ENCODE measurements at places on chromosomes 4 and X.
A peak's percentile ranks its signal among the peaks of the same experiment; 100 is the strongest.

GRCh38 chr4:80362578-80363181, 27.1 kb downstream of the CFAP299 start:
- DNase-seq = peak; percentile 5

- no peak for DNase-seq
These were observed 57.2 kb upstream of the UGT2B7 start for GRCh38 chr4:69039071-69039470.

- DNase-seq = no peak
These were observed 7.2 kb upstream of the C1QTNF7 start for GRCh38 chr4:15420642-15421041.

GRCh38 chrX:13087322-13088155, 43.1 kb upstream of the FAM9C start:
- no peak for DNase-seq

DNA sequence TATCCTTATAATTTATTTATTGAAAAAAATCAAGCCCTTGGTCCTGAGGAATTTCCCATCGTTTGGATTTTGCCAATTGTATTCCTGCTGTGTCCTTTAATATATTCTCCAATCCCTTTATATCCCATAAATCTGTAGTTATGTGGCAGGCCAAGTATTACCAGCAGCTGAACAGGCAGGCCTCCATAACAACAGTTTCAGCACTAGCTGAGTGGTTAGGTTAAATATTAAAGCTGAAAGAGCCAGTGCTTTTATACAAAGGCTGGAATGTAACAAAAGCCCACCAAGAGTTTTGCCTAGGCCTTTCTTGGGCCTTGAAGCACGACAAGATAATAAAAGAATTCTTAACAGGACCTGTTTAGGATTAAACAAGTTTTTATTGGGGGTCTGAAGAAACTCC, 366.6 kb upstream of the GALNT7 start:
- no peak for DNase-seq

GRCh38 chr4:172489861-172490260, 676.7 kb downstream of the GALNTL6 start:
- no peak for DNase-seq

DNA sequence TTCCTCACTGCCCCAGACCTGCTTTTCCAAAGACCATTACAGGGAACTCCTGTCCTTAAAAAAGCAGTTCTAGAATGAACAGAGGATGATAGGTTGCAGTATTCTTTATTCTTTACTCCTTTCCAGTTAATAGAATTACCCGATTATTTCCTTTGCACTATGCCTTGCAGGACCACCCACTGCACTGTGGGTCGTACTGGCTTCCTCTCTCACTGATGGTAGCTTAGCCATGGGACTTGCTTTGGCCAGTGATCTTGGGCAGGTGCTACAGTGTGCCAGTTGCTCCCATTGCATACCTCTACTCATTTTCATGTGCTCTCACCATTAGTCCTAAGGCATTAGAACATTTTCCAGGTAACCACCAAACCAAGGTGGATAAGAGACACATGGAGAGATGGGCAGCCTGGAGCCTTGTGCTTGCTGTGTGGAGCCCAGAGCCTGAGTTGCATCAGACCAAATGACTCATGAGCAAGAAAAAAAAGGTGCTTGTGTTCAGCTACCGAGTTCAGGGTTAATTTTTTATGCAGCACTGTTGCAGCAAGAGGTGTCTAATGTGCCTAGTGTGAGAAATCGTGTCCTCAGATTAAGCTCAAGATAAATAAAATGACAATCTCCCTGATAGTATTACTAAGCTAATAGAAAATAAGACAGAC, 7.6 kb upstream of the UNC5C start:
- DNase-seq = no peak

GRCh38 chr4:4868040-4868757, 8.7 kb downstream of the MSX1 start:
- DNase-seq = no peak

GRCh38 chr4:114077610-114078009, 98.2 kb upstream of the ARSJ start:
- DNase-seq = no peak

GRCh38 chr4:92270908-92271307, 32.9 kb upstream of the GRID2 start:
- no peak for DNase-seq

DNA sequence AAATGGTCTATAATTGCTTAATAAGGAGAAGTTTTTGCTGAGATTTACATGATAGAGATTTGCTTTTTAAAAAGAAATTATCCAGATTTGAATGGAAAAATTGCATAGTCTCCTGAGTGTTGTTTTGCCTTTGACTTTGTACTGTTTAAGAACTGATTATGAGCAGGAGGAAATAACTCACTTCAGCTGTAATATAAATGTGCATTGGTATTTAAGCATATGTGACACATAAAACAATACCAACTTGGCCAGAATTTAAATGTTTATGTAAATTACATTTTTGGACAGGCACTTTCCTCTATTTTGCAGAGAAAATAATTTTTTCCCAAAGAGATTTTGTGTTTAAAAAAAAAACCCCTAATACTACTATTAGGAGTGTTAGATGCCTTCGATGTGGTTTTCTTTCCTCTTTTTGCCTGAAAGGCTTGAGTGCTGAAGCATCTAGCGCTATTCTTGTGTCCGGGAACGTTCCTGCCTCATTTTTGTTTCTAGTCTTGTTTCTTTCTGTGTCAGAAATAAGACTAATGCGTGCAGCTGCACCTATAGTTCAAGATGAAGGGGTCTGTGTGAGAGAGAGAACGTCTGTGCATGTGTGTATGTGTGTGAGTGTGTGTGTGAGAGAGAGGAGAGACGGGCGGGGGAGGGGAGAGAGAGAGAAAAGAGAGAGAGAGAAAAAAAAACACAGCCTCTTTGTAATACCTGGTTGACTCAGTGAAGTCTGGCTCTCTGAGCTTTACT, 60.8 kb downstream of the TBL1X start:
- no peak for DNase-seq

DNA sequence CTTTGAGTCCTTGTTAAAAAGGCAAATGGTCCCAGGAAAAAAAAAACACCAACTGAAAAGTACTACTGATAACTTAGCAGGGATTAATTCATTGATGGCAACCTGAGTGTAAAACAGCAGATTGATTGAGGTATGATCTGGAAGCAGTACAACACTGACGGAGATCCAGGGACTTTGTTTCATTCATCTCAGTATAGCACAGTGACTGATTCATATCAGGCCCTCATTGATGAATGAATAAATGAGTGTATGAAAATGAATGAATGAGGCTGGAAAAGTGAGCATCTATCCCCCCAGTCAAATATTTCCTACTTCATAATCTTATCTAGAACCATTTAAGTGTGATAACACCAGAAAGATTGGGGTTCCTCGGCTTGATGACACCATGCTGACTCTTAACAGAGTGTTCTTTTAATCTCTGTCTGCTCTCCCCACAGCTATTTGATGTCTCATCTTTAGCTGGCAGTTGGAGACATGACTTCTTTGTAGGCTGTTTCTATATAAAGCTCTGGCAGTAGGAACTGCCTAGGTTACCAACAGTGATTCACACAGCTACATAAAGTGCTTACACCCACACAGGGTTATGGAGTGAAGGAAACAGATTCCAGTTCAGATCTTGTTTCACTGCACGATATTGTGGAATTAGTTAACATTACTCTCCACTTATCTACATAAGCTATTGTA, 18.6 kb upstream of the RNF128 start:
- no peak for DNase-seq

DNA sequence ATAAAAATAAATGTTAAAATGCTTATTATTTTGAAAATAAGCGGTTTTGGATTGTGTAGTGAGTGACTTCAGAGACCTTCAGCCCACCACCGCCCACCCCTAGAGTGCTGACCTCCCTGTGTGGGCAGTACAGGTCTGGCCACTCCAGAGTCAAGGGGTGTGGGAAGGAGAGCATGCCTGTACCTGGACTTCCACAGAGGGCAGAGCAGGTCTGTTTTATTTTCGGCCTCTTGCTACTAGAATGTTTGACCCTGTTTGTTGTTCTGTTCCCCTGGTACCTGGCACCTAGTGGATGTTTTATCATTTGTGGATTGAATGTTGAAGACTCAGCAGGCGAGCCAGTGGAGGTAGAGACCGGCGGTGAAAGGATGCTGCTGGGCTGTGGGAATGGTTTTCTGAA, 14.3 kb downstream of the PIGG start:
- no peak for DNase-seq

GRCh38 chr4:123018396-123018775, 96.0 kb upstream of the NUDT6 start:
- DNase-seq = no peak

- DNase-seq = no peak
These were observed 126.8 kb downstream of the RTL3 start for GRCh38 chrX:78532363-78532762.

GRCh38 chrX:153820601-153821000, 9.7 kb downstream of the PDZD4 start:
- DNase-seq = no peak

GRCh38 chr4:182878633-182879495, 38.3 kb downstream of the DCTD start:
- no peak for DNase-seq

DNA sequence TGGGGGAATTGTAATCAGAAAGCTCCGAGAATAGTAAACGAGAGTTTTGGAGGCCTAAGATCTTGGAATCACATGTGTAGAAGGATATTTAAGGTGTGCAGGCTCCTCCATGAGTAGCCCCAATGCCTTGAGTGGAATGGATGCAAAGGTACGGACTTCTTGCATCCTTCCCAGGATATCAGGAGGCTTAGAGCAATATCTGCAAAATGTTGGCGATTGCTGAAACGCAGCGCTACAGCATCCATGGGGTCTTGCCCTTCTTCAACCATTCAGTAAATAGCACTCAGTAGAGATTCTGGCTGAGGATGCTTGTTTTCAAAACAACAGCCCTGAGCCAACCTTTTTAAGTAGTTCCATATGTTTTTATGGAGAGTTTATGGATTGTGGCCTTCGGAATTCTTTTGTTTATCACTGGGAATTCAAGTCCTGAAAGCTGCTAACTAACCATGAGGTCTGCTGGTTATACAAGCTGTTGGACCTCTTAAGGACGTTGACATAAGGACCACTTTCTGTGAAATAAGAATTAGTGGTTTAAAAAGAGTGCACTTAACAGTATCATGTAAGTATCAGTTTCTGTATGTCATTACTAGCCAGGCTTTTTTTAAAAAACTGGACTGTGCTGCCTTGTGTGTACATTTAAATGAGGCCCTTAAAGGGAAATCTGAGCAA, 228.8 kb upstream of the PGRMC2 start:
- no peak for DNase-seq

GRCh38 chrX:74800062-74800461, 125.2 kb downstream of the NEXMIF start:
- DNase-seq = no peak

DNA sequence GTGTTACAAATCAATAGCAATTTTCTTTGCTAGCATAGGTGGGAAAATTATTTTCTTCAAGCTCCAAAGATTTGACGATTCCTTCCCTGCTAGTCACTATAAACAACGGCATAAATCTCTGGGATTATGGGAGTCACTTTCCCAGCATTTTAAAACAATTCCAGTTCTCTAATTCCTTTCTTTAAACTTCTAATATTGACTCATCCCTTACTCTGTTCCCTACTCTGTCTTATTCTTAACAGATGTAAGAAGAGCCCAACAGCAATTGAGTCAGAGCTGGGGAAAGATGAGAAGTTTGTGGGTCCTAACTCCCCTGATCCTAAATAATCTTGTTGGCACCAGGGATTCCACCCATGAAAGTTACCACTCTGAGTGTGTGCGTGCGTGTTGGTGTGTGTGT, 47.4 kb upstream of the IL21 start:
- DNase-seq = no peak

GRCh38 chrX:38646129-38646528, 84.8 kb downstream of the TSPAN7 start:
- no peak for DNase-seq

DNA sequence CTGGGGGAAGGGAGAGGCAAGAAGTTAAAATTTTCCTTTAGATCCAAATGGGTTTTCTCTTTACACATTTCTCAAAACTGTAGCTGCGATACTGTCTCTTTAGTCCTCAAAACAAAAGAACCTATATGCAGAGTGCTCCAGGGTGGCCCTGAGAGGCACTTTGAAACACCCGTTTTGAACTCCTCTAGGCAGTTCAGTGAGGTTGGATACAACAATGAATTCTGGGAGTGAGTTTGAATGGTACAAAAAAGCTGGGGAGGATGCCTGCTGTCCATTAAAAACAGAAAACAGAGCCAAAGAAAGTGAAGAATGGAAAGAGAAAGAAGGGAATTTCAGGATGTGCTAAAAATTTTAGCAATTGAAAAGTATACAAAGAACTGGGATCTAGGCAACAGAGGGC, 23.1 kb downstream of the ENOX2 start:
- DNase-seq = no peak

DNA sequence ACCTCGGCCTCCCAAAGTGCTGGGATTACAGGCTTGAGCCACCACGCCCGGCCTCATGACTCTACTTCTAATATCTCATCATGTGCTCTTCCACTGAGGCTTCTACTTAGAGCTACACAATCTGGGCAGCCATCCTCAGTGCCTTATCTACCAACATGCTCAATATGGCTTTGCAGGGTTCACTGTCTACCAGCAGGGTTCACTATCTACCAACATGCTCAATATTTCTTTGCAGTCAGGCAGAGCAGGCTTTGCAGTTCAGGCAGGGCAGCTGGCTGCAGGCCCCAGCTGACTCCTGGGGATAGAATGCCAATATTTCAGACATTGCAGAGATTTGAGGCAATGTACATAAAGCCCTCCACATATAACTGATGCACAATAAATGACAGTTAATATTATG, 47.5 kb downstream of the PKD2 start:
- no peak for DNase-seq

GRCh38 chr4:139988863-139989765, 164.9 kb downstream of the MAML3 start:
- DNase-seq = peak; percentile 44

GRCh38 chr4:139834226-139834662, 168.6 kb downstream of the MGST2 start:
- no peak for DNase-seq

DNA sequence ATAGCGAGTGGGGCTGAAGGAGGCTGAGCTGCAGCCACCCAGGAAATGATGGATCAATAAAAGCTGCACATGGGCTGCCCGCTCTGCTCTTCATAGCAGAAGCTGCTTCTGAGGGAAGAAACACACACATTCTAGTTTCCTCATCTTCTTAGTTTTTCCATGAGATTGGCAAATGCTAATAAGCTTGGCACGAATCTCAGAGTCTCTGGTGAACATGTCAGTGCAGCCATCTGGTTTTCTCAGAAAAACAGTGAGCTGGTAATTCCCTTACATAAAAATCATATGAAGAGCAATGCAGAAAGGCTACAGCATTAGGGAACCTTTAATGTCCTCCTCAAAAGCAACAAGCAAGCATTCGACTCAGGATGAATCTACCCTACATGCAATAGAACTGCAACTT, 69.9 kb downstream of the GATB start:
- no peak for DNase-seq

DNA sequence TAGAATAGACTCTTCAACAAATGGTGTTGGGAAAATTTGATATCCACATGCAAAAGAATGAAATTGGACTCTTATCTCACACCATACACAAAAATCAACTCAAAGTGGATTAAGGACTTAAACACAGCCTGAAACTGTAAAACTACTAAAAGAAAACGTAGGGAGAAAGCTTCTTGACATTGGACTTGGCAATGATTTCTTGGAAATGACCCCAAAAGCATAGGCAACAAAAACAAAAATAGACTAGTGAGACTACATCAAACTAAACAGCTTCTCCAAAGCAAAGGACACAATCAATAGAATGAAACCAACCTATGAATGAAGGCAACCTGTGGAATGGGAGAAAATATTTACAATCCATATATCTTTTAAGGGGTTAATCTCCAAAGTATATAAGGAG, 94.7 kb upstream of the INTU start:
- DNase-seq = no peak

GRCh38 chr4:1099684-1100335, 13.6 kb downstream of the RNF212 start:
- no peak for DNase-seq

Measured in stimulated activated CD8-positive, alpha-beta memory T cell treated with anti-CD3 and anti-CD28 coated beads, Interleukin-4, amount 100 ng/mL, for 4 hours (primary cell).